ENCODE measurements at places on chromosomes 3 and 15.
A peak's percentile ranks its signal among the peaks of the same experiment; 100 is the strongest.

DNA sequence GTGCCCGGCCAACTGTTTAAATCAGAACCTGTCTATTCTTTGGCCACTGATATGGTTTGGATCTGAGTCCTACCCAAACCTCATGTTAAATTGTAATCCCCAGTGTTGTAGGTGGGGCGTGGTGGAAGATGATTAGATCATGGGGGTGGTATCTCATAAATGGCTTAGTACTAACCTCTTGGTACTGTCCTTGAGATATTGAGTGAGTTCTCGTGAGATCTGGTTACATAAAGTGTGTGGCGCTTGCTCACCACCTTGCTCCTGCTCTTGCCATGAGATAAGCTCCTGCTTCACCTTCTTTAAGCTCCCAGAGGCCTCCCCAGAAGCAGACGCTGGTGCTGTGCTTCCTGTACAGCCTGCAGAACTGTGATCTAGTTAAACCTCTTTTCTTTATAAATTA, 42.4 kb downstream of the REC114 start:
- no peak for DNase-seq

- peak; percentile 54 for DNase-seq
These were observed 12.7 kb downstream of the PLXND1 start for GRCh38 chr3:129593595-129594339.

DNA sequence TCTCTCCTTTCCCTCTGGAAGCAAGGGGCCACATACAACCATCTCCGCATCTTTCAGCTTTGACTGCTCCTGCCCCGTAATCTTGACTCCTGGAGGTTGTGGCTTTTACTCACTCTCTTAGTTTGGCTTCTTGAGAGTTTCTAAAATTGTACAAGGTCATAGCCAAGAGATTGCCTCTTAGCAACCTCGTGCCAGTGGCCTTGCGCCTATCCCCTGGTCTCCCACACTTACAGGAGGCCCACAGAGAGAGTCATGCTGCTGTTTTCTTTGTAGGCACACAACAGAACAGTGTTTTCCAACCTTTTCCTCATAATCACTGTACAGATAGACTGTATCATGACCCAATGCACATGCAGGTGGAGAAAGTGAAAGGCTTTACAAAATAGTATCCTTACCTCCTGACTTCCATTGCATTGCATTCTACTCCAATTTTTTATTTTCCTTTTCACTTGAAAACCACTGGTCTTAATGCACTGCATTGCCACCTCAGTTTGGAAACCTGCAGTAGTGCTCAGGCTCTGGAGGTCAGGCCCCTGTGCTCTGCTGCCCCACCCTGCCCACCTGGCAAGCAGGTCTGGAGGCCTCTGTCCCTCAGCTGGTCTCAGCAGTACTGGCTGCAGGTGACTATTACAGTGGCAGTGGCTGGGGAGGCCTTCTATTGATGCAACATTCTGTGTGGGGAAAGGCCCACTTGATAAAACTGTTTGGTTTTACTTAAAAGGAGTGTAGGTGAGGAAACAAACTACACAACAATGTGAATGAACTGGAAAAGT, 156.2 kb downstream of the DNAJB8 start:
- DNase-seq = peak; percentile 3

DNA sequence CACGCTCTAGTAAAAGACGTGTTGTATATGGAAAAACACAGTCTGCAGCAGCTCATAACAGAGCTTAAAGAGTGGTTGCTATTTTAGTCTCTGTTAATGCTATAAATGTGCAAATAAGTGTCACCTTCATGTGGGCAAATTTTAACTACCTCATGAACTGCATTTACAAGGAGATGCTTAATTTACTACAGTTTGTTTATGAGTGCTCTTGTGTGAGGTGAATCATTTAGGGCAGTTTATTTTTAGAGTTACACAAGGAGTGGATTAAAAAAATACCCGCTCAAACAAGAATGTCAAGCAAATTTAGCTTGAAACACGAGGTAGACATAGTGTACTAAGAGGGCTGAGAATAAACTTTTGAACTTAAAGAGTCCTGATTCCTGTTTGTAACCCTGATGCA, 579.0 kb downstream of the MFSD1 start:
- DNase-seq = no peak

DNA sequence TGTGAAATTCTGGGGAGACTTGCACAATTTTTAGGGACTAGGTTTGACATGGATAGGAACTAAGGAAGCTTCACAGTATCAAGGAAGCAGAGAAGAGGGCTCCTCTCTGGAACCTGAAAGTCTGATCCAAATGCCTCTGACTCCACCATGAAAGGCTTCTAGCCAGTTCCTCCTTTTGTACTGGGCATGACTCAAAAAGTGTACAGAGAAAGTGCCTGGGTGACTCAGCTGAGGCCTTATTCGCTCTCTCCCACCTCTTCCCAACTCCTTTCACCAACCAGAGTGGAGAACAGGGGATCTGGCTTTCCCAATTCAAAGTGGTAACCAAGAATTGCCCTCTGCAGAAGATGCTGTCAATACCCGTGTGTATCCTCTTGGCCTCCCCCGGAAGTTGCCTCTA, 342.9 kb upstream of the PROK2 start:
- no peak for DNase-seq

Data from activated T-helper 2 cell treated with anti-CD3 and anti-CD28 coated beads, Interferon-gamma antibody, Interleukin-2, Interleukin-4, amounts not matched to agents 10 μg/mL and 5 μg/mL and 100 μg/mL, durations not matched to agents 14 hours and 24 hours and 36 hours (primary cell).